Effector memory CD4-positive, alpha-beta T cell (primary cell): ENCODE measurements at places on chromosomes 2 and 18.

DNA sequence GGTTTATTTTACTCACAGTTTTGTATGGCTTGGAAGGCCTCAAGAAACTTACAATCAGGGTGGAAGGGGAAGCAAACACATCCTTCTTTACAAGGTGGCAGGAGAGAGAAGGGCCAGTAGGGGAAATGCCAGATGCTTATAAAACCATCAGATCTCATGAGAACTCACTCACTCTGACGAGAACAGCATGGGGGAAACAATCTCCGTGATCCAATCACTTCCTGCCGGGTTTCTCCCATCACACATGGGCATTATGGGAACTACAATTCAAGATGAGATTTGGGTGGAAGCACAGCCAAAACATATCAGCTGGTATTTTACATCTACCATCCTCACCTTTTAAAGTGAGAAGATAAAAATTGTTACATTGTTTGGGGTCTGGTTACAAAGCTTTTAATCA lies 427.9 kb upstream of the CDH7 start:
- DNase-seq, result no peak

GRCh38 chr2:189134485-189134884 lies 45.1 kb downstream of the COL5A2 start:
- DNase-seq, result no peak

GRCh38 chr2:159792599-159792998 lies 5.4 kb downstream of the CD302 start:
- no peak for DNase-seq

DNA sequence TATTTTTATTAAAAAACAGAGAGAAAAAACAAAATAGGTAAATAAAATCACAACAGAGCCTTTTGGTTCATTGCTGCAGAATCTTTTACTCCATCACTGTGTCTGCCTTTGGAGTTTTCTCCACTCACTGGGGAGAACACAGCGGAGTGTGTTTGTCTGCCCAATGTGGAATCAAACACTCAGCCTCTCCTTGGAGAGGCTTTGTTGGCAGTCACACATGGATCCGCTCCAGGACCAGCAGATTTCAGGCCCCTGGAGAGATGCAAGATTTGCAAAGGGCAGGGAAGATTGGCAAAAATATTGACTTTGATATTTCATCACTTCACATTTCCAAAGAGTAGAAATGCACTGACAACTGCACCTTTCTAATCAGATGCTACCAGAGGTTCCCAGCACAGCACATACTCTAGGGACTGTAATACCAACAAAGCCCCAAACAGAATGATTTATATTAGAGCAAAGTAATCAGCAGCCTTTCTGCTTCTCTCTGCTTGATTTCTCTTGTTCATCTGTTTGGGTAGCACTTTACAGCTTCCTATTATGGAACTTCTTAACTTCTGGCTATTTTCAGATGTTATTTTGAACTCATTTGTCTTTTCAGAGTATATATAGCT lies 1898.8 kb upstream of the PIK3C3 start:
- DNase-seq, result no peak

GRCh38 chr2:101200676-101201075 lies 49.5 kb upstream of the TBC1D8 start:
- no peak for DNase-seq

DNA sequence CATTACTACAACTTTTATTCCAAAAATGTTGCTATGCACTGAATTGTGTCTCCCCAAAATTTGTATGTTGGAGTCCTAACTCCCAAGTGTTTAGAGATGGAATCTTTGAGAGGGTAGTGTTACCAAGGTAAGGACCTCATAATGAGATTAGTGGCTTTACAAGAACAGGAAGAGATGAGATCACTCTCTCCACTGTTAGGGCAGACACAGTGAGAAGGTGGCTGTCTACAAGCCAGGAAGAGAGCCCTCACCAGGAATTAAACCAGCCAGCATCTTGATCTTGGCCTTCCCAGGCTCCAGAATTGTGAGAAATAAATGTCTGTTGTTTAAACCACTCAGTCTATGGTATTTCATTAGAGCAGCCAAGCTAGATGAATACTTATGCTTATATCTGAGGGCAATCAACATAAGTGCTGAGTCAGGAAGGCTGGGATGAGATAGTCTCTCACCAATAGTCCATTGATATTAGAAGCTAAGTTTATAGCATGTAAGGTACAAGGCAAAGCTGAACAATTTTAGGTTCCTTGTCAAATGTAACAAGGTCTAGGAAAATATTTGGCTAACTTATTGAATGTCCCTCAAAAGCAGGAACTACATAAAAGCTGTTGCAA lies 317.6 kb upstream of the REG3G start:
- DNase-seq, result no peak

DNA sequence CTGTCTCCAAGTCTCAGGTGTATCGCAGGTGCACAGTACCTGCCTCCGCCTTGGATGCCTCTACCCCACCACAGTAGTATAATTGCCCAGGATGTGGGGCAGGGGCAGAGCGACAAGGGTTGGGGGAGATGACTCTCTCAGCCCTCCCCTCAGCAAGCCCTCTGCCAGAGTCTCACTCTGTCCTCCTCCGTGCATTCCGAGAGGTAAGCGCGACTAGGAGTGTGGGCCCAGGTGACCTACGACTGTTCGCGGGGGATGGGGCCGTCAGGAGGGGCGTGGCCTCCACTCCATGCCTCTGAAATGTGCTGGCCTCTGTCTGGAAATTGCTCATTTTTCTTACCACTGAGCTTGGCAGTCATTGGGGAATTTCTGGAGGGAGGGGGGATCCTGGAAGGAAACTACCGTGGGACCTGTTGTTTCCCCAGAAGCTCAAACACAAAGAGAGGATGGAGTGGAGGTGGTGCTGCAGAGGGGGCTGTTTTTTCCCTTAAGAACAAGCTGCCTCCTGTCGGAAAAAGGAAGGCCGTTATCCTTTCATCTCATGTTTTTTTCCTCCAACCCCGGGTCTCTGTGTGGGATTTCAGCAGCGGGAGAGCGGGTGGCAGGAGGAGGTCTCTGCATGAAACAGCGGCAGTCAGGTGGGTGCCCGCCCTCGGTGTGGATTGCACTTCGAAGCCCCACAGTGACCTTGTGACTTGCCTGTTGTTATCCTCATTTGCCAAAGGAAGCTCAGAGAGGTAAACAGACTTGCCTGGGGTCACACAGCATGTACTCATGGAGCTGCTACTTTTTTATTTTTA lies 13.0 kb upstream of the RALB start:
- no peak for DNase-seq

DNA sequence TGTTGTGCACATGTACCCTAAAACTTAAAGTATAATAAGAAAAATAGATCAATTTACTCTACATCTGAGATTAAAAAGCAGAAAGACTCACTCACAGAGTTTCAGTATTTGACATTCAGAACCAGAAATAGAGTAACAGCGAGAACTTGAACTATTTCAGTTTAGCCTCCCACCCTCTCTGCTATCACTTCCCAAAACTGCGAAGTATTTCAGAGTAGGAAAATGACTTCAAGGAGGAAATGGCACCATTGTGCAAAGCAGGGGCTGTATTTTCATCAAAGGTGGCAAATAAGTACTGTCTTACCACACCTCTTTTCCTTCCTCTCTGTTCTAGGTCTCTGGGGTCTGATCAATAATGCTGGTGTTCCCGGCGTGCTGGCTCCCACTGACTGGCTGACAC lies 13.6 kb downstream of the DHRS9 start:
- DNase-seq, result no peak

- no peak for DNase-seq
Observed at GRCh38 chr18:23968638-23969604, 45.6 kb upstream of the TTC39C start.

DNA sequence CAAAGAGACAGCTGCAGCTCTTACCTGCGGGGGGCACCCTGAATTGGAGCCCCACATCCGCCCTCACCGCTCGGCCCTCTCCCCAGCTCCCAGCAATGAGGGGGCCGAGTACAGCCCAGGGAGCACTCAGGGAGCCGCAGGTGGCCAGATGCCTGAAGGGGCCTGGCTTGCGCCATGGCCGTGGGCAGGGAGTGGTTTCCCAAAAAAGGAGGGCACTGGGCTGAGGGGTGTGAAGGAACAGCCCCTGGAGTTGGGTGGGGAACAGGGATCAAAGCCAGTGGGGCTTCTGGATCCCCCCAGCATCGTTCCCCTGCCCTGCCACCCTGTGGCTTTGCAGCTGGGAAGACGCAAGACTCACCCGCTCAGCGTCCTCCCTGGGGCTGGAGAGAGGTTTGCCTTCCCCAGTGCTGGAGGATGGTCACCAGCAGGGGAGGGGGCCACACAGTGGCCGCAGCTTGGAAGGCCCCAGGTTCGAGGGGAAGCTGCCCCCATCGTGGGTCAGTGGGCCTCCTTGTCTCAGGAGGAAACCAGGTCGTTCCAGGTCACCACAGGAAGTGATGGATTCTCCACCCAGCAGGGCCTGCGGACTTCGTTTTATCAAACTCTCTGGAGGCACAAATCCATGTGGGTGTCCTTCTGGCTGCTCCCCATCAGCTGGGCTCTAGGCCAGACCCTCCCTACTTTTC lies 68.2 kb upstream of the HPCAL1 start:
- no peak for DNase-seq

GRCh38 chr2:26515771-26516170 lies 37.8 kb upstream of the OTOF start:
- DNase-seq, result no peak
